D721Med (cell line): ENCODE measurements at places on chromosomes 3 and 15.
A peak's percentile ranks its signal among the peaks of the same experiment; 100 is the strongest.

GRCh38 chr3:13037458-13038117, 35.6 kb downstream of the IQSEC1 start:
- no peak for DNase-seq

GRCh38 chr3:162094301-162094700, 597.7 kb downstream of the OTOL1 start:
- no peak for DNase-seq

DNA sequence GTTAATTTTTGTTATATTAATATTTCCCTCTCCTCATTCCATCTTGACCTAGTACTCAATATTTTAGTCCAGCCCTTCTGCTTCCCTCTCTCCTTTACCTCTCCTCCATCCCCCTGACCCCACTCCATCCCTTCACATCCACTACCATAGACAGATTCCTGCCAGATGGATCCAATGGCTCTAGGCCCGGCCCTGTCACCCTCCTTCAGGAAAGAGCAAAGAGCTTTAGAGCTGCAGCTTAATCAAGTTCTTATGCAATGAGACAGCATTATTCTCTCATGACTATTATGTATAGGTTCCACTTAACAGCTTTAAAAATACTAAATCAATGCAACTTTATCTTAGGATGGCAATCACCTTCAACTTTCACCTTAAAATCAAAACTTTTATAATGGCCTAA, 200.7 kb upstream of the TTC14 start:
- DNase-seq, result no peak

DNA sequence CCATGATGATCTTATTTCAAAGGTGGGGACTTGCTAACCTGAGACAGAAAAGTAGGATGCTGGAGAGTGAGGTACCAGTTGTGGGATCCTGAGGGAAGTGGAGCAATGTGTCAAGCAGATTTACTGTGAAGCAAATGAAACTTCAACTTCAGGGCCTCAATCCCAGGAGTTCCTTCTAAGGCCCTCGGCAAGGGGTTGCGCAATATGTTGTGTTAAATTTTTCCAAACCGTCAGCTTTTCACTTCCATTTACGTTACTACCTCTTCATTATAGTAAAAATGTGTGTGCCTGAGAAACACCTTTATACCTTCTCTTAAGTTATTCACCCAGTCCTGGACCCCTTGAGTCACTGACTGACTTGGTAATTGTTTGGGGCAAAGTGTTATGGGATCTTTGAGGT, 42.5 kb upstream of the KCNH8 start:
- DNase-seq, result no peak

DNA sequence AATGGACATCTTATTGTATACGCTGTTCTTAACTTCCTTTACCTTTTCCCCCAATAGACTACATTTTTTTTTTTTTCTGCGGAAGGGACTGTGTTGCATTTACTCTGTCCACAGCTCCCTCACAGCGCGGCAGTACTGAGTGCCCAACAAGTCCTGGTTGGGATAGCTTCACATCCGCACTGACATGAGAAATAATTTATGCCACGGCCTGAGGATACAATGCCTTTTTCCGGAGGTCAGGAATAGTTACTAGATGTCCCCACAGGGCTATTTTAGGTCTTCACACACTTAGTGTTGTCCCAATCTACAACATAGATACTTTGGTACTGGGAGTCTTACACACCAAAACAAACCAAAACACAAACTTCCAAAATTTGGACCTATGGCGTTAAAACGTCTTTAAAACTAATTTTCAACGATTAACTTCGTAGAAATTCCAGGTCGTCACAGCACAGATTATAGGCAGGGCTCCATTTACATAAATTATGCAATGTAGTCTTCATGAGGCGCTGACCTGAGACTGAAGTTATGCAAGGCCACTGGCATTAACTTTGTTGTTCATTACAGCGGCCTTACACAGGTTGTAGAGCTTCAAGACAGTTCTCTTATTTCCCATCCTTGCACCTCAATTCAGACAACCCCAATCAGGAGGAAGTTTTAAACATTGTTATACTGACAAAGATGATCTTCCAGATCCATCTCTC, 989 bp upstream of the PPIB start:
- DNase-seq, result no peak

GRCh38 chr3:158750016-158750415, 17.8 kb upstream of the RARRES1 start:
- no peak for DNase-seq

- DNase-seq, result no peak
Measured at GRCh38 chr3:111159391-111159790, 87.8 kb downstream of the NECTIN3 start.

- no peak for DNase-seq
Measured at GRCh38 chr3:124826703-124827102, 60.5 kb downstream of the ITGB5 start.

DNA sequence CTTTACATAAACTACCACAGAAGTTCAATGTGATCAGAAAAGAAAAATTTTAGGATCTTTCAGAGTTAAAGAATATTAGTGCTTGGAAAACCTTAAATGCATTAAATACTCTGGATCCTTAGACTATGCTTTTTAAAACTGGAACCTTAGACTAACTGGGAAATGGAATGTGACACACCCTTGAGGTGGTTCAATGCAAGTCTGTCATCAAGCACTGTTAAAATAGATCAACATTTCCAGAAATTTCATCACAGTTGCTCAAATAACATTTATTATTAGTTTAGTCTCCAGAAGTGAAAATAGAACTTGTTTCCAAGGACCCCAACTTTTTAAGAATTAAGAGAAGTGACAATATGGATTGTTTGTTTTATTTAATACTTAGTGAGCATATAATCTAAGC, 71.8 kb downstream of the GAP43 start:
- no peak for DNase-seq

- no peak for DNase-seq
Measured at GRCh38 chr3:10547413-10547812, 42.0 kb upstream of the ATP2B2 start.

GRCh38 chr3:106945435-106945834, 431.8 kb upstream of the CCDC54 start:
- no peak for DNase-seq

DNA sequence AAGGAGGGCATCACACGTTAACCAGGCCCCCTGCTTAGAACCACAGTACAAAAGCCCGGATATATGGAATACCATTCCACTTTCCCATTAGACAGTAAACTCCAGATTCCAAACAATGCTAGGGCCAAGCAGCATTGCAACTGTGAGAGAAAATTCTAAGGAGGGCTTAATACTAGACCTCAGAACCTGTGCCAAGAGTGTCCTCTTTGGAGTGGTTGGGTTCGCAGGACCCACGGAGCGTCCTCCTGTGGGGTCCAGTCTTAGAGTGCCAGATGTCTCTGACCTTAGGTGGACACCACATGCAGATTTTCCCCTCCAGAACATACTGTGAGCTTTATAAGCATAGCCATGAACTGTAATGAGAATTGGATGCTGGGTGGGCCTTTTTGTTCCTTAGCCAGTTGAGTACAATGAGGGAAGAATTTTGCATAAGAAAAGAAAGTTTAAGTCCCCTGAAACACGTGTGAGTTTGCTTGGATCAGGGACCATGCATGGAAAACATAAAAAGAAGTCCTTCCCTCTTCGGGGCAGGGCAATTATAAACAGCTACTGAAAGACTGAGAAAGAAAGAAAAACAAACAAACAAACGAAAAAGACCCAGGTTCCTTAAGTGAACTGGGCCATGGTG, 325.7 kb downstream of the NEK10 start:
- no peak for DNase-seq

- no peak for DNase-seq
Measured at GRCh38 chr15:65058394-65059368, 9.1 kb downstream of the RASL12 start.

DNA sequence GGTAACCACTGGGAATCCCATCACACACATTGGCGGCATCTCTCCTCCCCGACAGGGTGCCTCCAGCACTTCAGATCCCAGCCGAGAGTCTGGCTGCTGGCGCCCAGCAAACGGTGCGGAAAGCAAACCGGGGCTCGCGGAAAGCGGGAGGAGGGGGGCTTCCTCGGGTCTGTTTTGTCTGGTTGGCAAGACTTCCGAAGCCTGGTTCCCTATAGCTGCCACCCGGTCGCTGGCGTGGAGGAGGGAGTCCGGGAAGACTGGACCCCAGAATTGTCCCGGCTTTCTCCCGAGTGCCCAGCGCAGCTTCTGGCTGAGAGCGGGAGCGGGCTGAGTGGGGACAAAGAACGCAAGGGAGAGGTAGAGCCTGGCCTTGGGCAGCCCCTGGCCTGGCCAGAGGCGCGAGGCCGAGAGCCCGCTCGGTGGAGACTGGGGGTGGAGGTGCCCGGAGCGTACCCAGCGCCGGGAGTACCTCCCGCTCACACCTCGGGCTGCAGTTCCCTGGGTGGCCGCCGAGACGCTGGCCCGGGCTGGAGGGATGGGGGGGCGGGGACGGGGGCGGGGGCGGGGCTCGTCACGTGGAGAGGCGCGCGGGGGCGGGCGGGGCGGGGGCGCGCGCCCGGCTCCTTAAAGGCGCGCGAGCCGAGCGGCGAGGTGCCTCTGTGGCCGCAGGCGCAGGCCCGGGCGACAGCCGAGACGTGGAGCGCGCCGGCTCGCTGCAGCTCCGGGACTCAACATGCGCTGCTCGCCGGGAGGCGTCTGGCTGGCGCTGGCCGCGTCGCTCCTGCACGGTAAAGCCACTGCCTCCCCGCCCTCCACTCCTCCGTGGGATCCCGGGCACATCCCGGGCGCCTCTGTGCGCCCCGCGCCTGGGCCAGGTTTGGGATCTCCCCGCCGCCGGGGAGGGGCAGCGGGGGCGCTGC, at the start of gene CHRNA7:
Gene CHRNA7 (plus strand): TSS at position 654 of the 920 bp plus-strand sequence. CDS start 80 bp downstream, at position 734.
- peak; percentile 27 for DNase-seq

DNA sequence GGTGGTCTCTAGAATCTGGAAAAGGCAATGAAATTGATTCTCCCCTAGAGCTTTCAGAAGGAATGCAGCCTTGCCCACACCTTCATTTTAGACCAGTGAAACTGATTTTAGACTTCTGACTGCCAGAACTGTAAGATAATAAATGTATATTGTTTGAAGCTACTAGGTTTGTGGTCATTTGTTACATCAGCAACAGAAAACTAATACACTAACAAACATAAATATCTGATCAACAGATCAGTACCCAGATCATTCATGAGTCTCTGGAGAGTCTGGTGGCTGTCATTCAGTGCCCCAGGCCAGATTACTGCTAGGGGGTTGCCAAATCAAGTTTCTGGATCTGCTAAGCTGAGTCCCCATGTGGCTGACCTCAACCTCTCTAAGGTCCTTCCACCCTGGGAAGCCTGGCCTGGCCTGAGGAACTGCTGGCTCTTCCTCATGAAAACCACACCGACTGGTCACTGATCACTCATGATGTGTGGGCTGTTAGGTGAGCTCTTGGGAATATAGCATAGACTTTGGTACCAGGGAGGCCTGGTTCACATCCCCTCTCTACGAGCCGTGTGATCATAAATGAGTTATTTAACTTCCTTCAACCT, 11.1 kb upstream of the LACTB start:
- no peak for DNase-seq

DNA sequence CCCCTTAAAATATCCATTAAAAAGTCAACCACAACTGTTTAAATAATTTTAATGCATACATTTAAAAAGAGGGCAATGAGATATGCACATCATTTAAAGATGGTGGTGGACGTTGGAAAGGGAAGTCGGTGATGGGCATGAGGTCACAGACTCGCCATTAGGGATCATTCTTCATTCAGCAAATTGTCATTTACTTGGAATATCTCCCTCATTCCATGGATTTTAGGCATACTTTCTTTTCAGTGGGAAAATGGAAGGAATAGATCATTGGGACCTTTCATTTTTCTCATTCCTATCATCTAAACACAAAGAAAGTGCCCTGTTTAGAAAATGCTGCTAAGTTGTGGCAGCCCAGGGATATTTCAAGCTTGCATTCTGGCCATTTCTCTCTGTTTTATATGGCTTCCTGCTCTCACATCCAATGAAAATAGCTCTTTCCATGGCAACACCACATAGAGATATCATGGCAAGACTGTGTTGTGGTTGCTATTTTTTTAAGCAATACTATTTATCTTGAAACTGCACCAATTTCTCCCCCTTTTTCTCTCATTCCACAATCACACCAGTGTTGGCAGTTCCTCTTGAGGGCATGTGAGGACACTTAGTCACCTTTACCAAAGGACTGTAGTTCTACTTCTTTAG, 40.7 kb upstream of the LMCD1 start:
- DNase-seq, result no peak

DNA sequence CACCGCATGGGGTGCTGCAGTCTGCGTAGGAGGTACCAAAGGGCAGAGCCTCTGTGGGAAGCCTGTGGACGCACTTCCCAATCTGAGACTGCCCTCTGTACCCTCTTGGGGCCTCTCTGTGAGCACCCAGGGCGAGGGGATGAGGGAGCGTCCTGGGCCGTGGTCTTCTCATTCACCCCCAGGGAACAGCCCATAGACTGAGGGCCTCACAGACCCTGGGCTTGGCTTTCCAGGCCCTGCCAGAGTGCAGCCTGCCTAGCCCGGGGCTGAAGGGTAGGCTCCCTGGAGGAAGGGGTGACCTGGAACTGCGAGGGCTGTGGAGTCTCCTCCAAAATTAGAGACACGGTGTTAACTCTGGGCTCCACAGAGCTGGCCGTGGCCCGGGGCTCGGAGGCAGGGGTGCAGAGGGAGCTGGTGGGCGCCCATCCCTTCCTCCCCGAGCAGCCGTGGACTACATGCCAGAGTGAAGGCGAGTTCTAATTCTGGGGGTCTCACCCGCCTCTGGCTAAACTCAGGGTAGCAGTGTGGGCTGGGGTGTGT, 468 bp upstream of the SPTBN5 start:
- no peak for DNase-seq

DNA sequence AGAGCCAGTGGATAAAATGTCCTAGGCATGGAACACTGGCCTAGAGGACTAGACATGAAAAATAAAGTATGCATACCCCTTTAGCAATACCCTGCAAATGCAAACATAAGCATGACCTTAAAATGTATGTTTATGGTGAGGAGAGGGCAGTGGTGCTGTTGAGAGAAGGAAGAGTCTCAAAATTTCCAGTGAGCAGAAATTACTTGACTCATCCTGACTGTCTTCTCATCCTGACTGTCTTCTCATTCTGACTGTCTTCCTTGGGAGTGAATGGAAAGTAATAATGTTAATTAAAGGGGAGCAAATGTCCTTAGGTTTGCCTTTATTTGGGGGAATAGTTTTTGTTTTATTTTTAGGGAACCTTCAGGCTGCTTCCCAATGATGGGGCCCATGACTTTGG, 121.5 kb upstream of the GALNT15 start:
- DNase-seq, result no peak

DNA sequence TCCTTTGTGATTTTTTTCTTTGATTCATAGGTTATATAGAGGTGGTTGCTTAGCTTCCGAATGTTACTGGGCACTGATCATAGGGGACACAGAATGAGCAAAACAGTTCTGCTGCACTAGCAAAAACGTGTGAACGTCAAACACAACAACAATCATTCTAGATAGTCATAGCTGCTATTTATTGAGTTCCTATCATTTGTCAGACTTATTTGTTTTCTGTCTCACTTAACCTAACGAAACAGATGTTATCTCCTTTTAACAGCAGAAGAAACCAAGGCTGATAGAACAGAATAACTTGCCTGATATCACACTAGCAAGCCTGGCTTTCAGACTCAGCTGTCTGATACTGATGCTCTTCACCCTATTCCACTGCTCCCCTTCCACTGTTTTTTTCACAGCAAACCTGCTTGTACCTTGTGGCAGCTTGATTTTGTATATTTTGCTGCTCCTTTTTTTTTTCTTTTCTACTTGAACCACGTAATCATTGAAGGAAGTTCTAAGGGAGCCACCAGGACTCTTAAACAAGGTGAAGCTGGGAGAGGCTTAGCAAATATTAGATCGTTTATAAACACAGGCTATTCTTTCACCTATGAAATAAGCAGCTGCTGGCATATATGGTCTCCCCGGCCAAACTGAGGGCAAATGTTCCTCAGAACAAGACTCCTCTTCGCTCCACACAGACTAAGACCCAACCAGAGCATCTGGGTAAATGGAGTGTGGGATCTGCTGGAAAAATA, 78.8 kb downstream of the MCF2L2 start:
- no peak for DNase-seq

GRCh38 chr15:38070778-38071177, 136.3 kb downstream of the TMCO5A start:
- DNase-seq, result no peak
